ENCODE measurements at places on chromosomes 12 and 14.

- DNase-seq, result no peak
These were observed 70.9 kb downstream of the PIK3C2G start for GRCh38 chr12:18332173-18332572.

DNA sequence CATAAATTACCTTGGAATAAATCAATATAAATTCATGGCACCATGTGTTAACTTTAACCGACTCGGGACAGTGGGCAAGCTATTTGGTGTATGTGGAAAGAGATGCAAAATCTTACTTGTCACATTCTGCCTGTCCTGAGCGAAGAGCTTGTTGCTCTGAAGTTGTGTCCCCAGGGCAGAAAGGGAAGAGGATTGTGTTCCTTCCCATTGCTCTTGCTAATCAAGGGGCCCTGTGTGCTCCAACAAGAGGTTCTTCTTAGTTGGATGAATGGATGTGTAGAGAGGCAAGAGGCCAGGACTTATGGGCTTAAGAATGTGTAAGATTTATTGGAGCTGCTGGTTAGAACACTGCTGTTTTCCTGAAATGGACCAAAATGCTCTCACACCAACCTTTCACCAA, 36.5 kb upstream of the FRS2 start:
- DNase-seq, result no peak

GRCh38 chr14:103086771-103087342, 2.8 kb downstream of the LBHD2 start:
- no peak for DNase-seq

DNA sequence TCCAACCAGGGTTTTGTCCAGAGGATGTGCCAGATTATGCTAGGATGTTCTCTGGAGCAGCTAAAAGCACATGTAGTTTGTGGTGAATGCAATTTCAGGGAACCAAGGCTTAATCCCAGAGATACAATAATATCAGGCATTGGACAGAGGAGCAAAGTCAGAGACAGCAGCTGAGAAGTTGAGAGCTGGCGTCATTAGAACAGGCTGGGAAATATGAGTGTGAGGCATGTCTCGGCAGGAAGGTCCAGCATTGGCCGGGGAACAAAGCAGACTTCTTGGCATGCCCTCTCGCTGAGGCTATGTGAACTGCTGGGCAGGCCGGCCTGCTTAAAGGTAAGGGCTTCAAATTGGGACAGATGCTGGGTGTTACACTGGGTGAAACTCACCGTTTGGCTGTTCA, 125.4 kb downstream of the CAND1 start:
- DNase-seq, result no peak

- no peak for DNase-seq
These were observed 14.8 kb upstream of the EDDM3A start for GRCh38 chr14:20730891-20731290.

DNA sequence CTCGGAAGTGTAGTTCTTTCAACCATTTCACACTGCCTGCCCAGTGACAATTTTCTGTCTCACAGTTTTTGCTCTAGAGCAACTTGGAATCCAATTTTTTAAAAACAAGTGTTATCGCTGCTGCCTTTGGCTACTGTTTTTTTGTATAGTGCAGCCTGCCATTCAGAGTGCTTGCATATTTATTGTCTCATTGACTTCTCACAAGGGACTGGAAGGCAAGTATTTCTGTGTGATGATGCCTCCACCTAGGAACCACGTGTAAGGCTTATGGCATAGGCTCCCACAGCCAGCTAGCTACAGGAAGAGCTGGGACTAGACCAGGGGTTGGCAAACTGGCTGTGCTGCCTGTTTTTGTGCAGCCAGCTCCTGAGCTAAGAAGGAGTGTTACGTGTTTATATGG, 903 bp downstream of the PARPBP start:
- no peak for DNase-seq

DNA sequence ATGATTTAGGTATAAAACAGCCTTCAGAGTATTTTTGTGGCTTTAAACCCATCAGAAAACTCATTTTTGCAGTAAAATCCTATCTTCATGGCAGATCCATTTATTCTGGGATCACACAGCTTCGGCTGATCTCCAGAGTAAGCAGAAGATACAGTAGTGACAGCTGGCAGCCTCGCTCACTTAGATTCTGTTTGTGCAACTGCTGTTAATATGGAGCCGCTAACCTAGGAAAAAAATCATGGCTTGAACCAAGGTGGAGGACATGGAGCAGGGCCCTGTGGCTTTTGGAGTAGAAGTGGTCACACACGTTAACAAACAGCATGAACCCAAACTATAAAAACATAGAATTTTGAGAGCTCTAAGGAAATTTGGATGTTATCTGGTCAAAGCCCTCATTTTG, 137.2 kb upstream of the ARHGAP5 start:
- DNase-seq, result no peak

DNA sequence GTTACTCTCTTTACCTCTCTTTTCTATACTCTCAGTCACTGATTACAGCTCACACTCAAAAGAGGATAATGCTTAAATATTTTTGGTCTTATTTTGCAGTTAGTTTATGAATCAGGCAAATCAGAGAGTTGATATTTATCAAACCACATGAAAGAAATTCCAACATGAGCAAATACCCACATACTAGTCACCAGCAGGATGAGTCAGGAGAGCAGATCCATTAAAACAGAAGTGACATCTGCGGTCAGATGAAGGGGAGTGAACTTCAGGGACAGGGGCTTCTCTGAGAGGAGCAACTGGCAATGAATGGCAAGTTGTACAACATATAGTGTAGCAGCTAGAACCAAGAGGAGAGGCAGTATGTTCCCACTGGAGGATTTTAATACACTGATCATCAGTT, 258.7 kb downstream of the SYT10 start:
- no peak for DNase-seq

GRCh38 chr12:126390969-126391566, 1325.8 kb downstream of the AACS start:
- DNase-seq, result no peak

GRCh38 chr12:109830267-109830666, 2.9 kb downstream of the TRPV4 start:
- no peak for DNase-seq
